ENCODE measurements at places on chromosomes 5 and 9. TPM values are rescaled to one million over a fixed set of nuclear protein-coding genes. Genes with fewer than 3 reads are reported as not detected.

The FOXD4L4 gene
- total RNA-seq: not detected

DNA sequence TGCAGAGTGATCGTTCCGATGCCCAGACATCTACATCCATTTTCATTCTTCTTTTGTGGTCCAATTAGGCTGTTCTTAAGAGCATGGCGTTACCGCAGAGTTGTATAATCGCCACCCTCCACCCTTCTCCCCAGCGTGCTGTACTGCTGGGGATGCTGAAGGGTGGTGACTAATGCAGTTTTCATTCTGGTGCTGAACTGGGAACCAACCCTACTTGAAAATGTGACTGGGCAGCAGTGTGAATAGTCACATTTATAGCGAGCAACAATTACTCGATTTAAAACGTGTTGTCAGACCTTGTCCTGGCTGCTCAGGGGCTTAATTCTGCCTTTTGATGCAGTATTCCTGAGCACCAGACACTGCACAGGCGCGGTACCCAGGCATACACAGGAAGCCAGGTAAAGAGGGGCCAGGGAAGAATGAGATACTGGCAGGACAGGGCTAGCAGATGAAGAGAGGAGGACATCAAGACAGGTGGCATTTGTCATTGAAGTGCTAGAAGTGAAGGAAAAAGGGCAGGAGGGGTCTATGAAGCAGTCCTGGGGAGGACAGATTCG, 719 bp upstream of the ISCA1 start:
- no peak overlapping the region for H3K27ac ChIP-seq
- no peak for DNase-seq
- peak overlapping the region; percentile 84 for H3K4me3 ChIP-seq
- no peaks in the 10 kb centered on the region for H3K27me3 ChIP-seq
- peaks cover 12% of the 10 kb centered on the region for H3K4me1 ChIP-seq

- H3K4me1 ChIP-seq: no peaks in the 10 kb centered on the region
- H3K4me3 ChIP-seq: no peak overlapping the region
- no peak overlapping the region for H3K27ac ChIP-seq
- DNase-seq: no peak
- no peaks in the 10 kb centered on the region for H3K36me3 ChIP-seq
Measured at GRCh38 chr5:34045023-34045422, 2.0 kb upstream of the C1QTNF3 start.

DNA sequence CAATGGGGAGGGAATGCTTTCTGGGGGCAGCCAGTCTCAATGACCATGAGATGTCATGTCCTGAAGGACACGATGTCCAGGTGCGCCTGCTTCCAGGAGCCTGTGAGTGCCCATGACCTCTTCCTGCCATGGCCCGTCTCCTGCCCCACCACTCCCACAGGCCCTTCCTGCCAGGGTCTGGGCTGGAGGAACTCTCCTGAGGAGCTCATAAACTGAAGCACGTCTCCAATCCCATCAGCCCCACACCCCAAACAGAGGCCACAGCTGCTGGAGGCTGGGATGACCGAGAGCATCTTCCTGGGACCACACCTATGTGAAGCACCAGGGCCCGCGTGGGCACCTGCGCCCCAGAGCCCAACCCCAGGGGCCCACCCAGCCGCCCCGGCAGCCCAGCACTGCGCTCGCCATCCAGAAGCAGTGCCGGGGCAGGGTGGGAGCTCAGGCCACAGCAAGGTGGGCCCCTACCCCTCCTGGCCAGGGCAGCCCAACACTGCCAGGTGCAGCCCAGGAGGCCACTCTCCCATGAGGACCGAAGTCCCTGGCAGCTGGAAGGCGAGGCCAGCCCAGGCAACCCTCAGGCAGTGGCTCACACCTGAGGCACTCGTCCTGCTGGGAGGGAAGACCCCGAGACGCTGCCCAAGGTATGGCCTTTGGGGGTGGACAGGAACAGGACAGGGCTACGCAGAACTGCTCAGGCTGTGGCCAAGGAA, 53.9 kb upstream of the UBAC1 start:
- no peak overlapping the region for H3K27ac ChIP-seq
- H3K36me3 ChIP-seq: no peaks in the 10 kb centered on the region
- no peaks in the 10 kb centered on the region for H3K27me3 ChIP-seq
- peaks cover 6% of the 10 kb centered on the region for H3K4me1 ChIP-seq

DNA sequence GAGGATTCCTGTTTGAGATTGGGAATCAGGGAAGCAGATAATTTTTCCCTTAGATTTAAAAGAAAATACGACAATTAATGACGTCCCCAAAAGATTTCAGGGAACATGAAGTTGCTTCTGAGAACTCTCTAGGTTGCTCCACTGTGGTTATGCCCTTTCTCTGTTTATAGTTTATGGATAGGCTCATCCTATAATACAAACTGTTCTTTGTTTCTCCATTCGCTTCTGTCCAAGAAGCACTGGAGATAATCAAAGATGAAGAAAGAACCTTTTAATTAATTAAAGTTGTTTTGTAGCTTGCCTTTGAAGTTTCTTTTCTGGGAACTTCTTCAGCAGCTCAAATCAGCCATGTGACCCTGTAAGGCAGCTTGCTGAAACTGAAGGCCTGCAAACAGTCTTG, 87.5 kb downstream of the CHSY3 start:
- H3K4me3 ChIP-seq: no peak overlapping the region
- H3K4me1 ChIP-seq: no peaks in the 10 kb centered on the region
- no peak overlapping the region for H3K27ac ChIP-seq
- no peaks in the 10 kb centered on the region for H3K27me3 ChIP-seq
- no peak for DNase-seq

The SERF1A gene
- total RNA-seq: 21.8 TPM

- H3K27ac ChIP-seq: no peak overlapping the region
- H3K4me1 ChIP-seq: no peaks in the 10 kb centered on the region
- no peak overlapping the region for H3K4me3 ChIP-seq
- no peak for DNase-seq
Measured at GRCh38 chr5:35887321-35888100, 30.8 kb downstream of the IL7R start.

- H3K4me3 ChIP-seq: no peak overlapping the region
- DNase-seq: no peak
- no peak overlapping the region for H3K27ac ChIP-seq
- 0 out of 2 replicates have a peak, but pooled peaks cover 6% of the 10 kb centered on the region for H3K4me1 ChIP-seq
- H3K36me3 ChIP-seq: peaks cover 7% of the 10 kb centered on the region
Measured at GRCh38 chr5:31442058-31442745, 89.7 kb downstream of the DROSHA start.

GRCh38 chr5:89443508-89443907, 560.5 kb upstream of the MEF2C start:
- no peak overlapping the region for H3K27ac ChIP-seq
- DNase-seq: no peak
- H3K27me3 ChIP-seq: no peaks in the 10 kb centered on the region
- no peaks in the 10 kb centered on the region for H3K36me3 ChIP-seq
- peaks cover 16% of the 10 kb centered on the region for H3K4me1 ChIP-seq
- H3K4me3 ChIP-seq: no peak overlapping the region

The FBN2 gene
- 18.4 TPM for total RNA-seq

The PCDHGA9 gene
- 7.8 TPM for total RNA-seq

- no peaks in the 10 kb centered on the region for H3K27me3 ChIP-seq
- peak; percentile 85 for DNase-seq
- no peak overlapping the region for H3K4me3 ChIP-seq
- H3K27ac ChIP-seq: no peak overlapping the region
- no peaks in the 10 kb centered on the region for H3K36me3 ChIP-seq
- no peaks in the 10 kb centered on the region for H3K4me1 ChIP-seq
Measured at GRCh38 chr9:19028835-19029451, 4.1 kb downstream of the SAXO1 start.

DNA sequence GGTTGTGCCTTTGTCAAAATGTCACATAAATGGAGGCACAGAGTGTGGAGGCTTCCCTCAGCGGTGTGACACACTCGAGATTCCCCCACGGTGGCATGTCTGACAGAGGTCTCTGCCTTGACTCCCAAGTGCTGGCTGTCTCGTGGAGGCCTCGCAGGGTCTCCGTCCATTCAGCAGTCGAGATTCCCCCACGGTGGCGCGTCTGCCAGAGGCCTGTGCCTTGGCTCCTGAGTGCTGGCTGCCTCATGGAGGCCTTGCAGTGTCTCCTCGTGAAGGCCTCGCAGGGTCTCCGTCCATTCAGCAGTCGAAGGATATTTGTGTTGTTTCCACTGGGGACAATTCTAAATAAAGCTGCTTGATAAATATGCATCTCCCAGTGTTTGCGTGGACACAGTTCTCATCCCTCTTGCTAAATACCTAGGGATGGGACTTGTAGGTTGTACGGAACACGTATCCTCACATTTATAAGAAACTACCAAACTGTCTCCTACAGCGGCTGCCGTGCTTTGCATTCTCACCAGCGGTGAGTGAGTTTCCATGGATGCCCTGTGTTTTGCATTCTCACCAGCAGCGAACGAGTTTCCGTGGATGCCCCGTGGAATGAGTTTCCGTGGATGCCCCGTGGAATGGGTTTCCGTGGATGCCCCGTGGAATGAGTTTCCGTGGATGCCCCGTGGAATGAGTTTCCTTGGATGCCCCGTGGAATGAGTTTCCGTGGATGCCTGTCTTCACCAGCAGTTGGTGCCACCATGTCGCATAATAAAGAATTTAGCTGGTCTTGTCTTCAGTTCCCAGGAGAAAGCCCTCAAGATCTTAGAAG, 25.8 kb downstream of the PNPLA7 start:
- H3K4me1 ChIP-seq: no peaks in the 10 kb centered on the region
- no peak overlapping the region for H3K27ac ChIP-seq
- H3K36me3 ChIP-seq: no peaks in the 10 kb centered on the region
- no peaks in the 10 kb centered on the region for H3K27me3 ChIP-seq
- DNase-seq: no peak

- peaks cover 6% of the 10 kb centered on the region for H3K4me1 ChIP-seq
- H3K36me3 ChIP-seq: peaks cover 41% of the 10 kb centered on the region
- no peak for DNase-seq
Measured at GRCh38 chr9:87665505-87665904, 60.4 kb upstream of the CTSL start.

The PARP8 gene
- total RNA-seq: 25.0 TPM

- H3K4me3 ChIP-seq: no peak overlapping the region
- no peaks in the 10 kb centered on the region for H3K27me3 ChIP-seq
- H3K4me1 ChIP-seq: no peaks in the 10 kb centered on the region
Measured at GRCh38 chr5:32865475-32865874, 154.4 kb downstream of the NPR3 start.

The PCDHB13 gene
- 2.4 TPM for total RNA-seq

The SPAAR gene
- total RNA-seq: not detected

DNA sequence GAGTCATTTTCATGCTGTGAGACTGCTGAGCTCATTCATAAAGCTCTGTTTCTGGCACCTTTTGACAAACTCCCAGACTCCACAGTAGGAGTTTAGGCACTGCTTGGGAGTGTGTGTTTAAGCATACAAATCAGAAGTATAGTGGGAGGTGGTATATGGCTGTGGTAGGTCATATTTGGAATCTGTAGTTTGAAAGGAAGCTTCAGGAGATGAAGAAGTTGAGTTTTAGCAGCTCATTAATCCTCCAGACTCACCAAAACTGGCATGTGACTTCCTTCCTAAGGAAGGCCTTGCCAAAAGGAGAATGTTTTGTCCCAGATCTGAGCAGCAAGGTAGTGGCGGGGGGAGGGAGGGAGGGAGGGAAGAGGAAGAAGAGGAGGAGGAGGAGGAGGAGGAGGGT, 52.8 kb downstream of the SAXO1 start:
- H3K27ac ChIP-seq: no peak overlapping the region
- no peak for DNase-seq
- H3K4me3 ChIP-seq: no peak overlapping the region
- H3K36me3 ChIP-seq: no peaks in the 10 kb centered on the region

DNA sequence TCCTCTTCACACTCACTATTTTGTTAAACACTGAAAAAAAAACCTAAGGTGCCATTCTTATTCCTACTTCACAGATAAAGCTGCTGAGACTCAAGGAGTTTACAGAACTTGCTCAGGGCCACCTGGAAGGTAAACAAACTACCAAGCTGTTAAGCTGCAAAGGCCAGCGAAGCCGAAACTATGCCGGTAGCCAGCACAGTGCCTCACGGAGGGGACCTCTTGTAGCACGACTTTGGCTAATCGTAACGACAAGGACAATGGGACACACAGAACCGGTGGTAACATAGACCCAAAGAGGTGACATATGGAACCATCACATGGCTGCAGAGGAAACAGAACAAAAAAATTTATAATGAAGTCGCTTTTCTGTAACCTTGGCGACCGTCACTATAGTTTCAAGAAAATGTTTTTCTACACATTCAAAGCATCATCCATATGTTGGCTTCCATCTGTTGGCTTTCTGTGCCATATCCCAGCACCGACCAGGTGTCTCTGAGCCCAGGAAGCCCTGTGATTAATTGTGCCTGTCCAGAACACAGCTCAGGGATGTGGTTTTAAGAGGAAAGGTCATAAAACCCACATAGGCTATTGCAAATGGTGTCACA, 60.3 kb downstream of the S1PR3 start:
- H3K27me3 ChIP-seq: no peaks in the 10 kb centered on the region
- H3K27ac ChIP-seq: no peak overlapping the region
- H3K4me1 ChIP-seq: no peaks in the 10 kb centered on the region

GRCh38 chr5:156683509-156683908, 166.6 kb upstream of the PPP1R2B start:
- H3K27me3 ChIP-seq: no peaks in the 10 kb centered on the region
- no peak overlapping the region for H3K27ac ChIP-seq
- H3K4me1 ChIP-seq: peaks cover 16% of the 10 kb centered on the region

- H3K4me1 ChIP-seq: peaks cover 5% of the 10 kb centered on the region
- H3K36me3 ChIP-seq: no peaks in the 10 kb centered on the region
- DNase-seq: no peak
- H3K27me3 ChIP-seq: no peaks in the 10 kb centered on the region
Measured at GRCh38 chr9:18890372-18890771, 142.6 kb downstream of the SAXO1 start.

The SLC6A19 gene
- not detected for total RNA-seq

The NR5A1 gene
- total RNA-seq: 0.21 TPM

DNA sequence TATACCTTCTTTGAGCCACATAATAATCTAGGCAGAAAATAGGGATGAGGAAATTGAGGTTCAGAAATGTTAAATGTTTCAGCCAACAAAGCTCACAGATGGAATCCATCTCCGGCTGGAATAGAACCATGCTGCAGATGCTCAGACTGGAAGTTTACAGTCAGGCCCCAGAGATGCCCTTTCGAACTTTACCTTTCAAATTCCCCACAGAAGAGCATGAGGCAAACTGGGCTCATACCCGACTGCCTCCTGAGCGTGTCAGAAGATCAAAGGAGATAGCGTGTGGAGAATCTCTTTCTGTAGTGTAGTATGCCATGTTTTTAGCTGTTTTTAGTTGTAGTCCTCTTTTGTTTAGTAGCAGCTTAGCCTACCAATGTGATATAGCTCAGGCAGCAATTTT, 72.0 kb upstream of the DAP start:
- H3K36me3 ChIP-seq: no peaks in the 10 kb centered on the region
- H3K27me3 ChIP-seq: no peaks in the 10 kb centered on the region
- DNase-seq: no peak
- no peak overlapping the region for H3K4me3 ChIP-seq

GRCh38 chr5:21087766-21088165, 1099.8 kb upstream of the CDH18 start:
- H3K27ac ChIP-seq: no peak overlapping the region
- no peaks in the 10 kb centered on the region for H3K4me1 ChIP-seq
- no peaks in the 10 kb centered on the region for H3K36me3 ChIP-seq
- DNase-seq: no peak

The SYNPO gene
- 3.0 TPM for total RNA-seq
